Right renal pelvis (tissue), 4 donors: ENCODE measurements at places on chromosomes 7 and 10. TPM values are rescaled to one million over a fixed set of nuclear protein-coding genes. Genes with fewer than 3 reads are reported as not detected.

DNA sequence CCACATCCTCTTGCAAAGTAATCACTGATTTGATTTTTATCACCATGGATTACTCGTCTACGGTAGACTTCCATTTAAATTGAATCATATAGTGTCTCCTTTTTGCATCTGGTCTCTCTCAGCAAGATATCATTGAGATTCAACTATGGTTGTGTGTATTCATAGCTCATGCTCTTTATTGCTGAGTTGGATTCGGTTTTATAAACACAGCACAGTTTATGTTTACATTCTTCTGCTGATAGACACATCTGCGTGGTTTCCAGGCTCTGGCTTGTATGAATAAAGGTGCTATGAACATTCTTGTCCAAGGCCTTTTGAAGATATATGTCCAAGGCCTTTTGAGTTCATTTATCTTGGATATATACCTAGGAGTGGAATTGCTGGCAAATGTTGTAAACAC lies 356.5 kb upstream of the CELF2 start:
- DNase-seq: no peak

- DNase-seq: no peak
Measured at GRCh38 chr7:158299607-158300006, 288.0 kb downstream of the PTPRN2 start.

DNA sequence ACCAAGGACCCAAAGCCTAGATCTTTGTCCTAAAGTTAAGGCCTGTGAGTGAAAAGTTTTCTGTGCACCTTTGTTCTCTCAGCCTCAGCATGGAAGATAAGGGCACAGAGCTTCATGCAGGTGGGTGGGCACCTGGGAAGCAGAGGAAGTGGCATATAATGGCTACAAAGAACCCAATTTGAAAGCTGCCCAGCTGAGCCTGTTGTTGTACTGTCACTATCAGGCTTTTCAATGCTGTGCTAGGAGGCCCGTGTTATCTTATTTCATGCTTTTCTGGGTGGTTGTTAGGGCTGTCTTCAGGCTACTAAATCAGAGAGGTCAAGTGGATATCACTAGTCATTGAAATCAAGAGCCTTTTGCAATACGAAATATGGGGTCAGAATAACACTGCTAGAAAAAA lies 443.8 kb downstream of the SORCS1 start:
- DNase-seq: no peak

DNA sequence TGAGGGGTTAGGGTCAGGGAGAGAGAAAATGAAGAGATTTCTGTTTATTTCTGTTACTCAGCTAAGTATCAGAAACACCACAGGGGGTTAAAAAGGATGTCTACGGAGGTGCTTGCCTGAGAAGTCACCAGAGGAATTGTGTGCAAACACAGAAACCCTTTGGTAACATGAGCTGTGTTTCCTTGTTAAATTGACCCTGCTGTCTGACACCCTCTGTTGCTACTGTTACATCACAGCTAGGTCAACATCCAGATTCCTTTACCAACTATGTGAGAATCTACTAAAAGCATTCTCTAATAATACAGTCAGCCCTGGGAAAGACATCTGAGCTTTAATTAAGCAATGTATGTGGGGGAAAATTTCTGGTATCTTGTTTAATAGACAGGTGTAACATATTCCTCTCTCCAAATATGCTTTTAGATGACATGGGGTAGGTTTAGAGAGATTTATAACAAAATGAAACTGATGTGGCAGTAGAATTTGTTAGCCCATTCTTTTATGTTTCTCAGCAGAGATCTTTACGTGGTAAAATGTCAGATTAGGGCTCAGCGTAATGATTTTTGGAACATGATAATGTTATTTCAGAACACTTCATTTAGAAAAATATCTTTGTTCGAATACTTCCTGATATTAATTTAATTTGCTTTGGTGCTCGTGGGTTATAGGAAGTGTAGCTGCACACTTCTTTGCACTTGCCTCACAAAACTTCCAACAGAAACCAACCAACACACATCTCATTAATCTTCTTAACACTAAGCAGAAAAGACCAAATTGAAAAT lies 168.0 kb upstream of the AHR start:
- peak; percentile 41 for DNase-seq

The OPN4 gene
- not detected for polyA plus RNA-seq

DNA sequence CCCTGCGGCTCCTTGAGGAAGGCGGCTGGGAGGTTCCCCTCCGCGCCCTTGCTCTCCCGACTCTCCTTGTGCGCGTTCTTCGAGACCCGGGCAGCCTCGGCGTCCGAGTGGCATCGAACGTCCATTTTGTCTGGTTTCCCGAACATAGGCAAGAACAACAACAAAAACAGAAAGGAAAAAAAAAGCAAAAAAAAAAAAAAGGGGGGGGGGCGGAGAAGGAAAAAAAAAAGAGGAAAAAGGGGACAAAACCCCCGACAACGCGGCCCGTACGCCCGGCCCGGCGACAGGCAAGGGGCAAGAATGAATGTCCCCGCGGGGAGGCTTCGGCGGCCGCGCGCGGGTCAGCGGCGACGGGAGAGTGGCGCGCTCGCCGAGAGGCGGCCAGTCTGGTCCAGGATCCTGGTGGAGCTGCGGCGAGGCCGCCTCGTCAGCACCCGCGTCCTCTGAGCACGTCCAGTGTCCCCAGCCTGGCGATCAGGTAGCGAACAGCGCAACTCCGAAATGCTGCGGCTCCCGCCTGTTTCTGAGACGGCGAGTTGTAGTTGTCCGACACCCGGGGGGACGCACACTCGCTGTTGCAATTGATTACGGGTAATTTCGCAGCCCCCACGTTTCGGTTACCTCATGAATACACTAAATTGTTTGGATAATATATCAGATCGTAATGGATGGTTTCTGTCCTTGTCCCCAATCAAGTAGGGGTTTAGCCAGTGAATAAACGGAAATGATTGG lies at the start of gene VAX1:
Gene VAX1 (minus strand): TSS at position 360 of the 732 bp plus-strand sequence. CDS start 214 bp downstream, at position 146.
- no peak for DNase-seq

GRCh38 chr10:77978360-77978759 lies 51.0 kb downstream of the POLR3A start:
- no peak for DNase-seq

The TAS2R4 gene
- 1.6 TPM for polyA plus RNA-seq

GRCh38 chr7:159112136-159113011 lies 32.3 kb downstream of the VIPR2 start:
- no peak for DNase-seq

The GPR37 gene
- 1.7 TPM for polyA plus RNA-seq

The STYXL1 gene
- 47.4 TPM for polyA plus RNA-seq

DNA sequence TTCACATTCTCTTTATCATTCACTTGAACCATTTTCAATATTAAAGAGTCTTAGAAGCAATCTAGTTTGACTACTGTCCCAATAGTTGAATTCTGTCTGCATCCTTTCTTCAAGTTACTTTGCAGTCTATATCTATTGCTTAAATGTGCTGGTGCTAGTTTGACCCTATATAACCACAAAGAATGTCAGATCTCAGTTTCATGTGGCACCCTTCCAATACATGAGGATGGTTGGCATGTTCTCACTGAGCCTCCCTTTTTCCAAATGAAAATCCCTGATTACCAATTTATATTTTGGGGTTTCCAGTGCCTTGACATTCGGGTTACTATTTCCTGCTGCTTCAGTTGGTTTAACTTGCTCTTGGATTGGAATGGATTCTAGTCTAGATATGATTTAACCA lies 292.7 kb downstream of the EXOC4 start:
- no peak for DNase-seq

DNA sequence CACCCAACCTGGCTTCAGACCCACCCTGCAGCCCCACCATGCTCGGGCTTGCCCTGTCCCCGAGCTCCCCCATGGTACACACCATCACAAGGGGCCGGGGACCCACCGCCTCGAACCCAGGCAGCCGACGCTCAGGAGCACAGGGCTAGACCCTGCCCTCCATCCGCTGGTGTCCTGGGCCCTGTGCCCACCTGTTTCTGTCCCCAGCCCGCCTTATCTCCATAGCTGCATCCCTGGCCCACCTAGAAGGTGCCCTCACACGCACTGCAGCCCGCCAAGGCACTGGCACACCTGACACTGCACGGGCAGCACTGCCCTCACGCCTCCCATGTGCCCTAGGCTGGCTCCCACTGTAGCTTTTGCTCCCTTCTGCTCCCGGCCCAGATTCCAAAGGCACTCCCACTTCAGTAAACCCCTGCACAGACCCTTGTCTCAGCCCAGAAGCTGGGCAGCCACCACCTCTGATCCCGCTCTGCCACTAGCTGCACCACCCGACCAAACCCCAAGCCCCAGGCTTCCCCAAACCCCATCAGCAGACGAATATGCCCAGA lies 17.1 kb downstream of the YKT6 start:
- DNase-seq: no peak

The TFPI2 gene
- polyA plus RNA-seq: 8.3 TPM

The LRRC27 gene
- 25.0 TPM for polyA plus RNA-seq

The CALCR gene
- 1.5 TPM for polyA plus RNA-seq

- no peak for DNase-seq
Measured at GRCh38 chr7:66163186-66163610, 41.9 kb upstream of the TPST1 start.

DNA sequence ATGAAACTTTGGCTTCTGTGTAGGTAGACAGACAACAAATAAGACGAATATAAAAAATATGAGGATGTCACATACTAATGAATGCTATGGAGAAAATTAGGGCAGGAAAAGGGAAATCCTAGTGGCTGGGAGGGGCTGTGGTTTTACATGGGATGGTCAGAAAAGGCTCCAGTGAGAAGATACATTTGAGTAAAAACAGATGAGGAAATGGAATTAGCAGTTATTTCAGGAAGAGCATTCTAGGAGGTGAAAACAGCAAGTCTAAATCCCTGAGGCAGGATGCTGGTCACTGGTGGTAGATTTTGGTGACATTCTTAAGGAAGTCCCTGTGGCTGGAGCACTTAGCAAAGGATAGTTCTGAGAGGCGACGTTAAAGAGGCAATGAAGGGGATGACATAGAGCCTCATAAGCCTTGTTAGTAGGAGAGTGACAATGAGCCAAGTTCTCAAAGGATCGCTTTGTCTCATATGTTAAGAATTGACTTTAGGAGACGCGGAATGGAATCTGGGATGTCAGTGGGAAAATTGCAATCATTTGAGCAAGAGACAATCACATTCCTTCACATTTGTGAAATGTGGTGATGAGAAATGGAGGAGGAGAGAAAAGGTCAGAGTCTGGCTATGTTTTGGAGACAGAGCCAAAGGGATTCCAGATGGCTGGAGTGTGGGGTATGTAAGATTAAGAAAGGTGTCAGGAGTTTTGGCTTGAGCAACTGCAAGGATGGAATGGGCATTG lies 384.7 kb upstream of the FZD8 start:
- DNase-seq: no peak

DNA sequence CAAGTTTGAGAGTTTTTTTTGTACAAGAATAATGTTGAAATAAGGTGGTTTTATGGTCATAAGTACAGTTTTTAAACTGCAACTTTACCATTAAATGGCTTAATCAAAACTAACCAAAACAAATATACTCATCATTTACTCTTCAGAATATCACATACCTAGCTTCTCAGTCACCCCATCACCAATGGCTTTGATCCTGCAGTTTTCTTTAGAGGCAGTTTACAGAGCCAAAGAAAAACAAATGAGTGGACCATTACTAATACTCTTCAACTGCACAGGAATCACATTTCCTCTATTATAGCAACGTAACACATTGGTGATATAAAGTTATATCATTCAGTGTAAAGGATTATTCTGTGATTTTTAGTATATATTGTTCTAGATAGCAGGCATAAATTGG lies 576.1 kb upstream of the LRRTM3 start:
- no peak for DNase-seq

DNA sequence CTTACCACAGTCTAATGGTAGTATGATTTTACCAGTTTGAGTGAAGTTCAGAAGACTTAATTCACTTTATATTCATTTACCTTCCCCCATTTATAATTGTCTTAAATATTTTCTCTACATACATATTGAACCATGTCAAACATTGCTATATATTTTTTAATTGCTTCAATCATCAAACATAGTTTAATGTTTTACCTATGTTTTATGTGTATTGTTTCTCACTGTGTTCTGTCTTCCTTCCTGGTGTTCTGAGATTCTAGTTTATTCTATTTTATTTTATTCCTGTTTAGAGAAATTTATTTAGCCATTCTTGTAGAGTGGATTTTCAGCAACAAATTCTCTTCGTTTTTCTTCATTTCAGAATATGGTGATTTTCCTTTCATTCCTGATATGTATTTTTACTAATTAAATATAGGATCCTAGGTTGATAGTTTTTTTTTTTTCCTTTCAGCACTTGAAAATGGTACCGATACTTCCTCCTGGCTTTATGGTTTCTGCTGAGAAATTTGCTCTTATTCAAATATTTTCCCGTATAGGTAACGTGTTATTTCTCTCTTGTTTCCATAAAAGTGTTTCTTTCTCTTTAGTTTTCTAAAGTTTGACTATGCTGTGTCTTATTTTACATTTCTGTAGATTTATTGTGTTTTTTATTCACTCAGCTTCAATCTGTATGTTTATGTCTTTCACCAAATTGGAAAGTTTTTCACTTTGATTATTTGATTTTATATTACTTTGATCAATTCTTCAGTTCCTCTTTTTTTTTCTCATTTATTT lies 201.8 kb upstream of the AGR3 start:
- no peak for DNase-seq

DNA sequence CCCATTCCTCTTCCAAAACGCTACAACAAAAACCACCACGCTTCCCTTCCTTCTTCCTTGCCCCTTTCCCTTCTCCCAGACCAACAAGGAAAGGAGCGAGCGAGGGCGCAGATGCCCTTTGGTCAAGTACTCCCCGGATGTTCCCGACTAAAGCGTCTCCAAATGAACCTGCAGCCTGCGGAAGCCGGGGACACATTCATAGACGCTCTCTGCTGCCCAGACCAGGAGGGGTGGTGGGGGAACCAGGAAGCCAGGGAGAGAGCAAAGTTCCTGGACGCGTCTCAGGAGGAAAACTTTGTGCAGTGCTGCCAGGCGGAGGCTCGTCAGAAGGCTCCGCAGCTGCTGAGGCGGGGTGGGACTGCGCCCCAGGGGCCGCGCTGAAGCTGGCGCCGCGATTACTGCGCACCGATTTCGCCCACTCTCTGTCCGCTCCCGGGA lies 754 bp downstream of the SEMA3D start:
- peak; percentile 59 for DNase-seq

DNA sequence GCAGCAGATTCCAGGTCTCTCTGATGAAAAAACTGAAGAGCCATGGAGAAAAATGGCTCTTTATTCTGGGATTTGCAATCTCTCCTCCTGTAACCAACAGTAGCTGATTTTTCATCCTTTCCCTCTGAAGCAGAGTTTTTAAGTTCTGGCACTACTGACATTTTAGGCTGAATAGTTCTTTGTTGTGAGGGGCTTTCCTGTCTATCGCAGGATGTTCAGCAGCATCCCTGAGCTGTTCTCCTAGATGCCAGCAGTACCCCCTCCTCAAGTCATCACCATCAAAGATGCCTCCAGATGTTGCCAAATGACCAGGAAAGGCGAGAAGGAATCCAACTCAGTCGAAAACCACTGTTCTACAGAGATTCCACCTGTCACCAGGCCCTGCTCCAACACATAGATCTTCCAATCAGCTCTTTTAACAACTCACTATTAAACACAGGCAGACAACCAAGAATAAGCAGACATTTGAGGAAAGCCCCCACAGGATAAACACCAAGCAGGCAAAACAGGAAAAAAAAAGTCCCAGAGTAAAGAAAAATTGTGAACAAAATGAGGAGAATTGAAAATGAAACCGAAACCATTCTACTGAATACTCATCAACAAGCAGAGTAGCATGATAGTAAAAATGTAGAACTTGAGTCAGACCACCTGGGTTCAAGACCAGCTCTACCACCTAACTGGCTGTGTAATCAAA lies 124.8 kb downstream of the MPP7 start:
- no peak for DNase-seq

GRCh38 chr7:122137251-122138077 lies 6.6 kb downstream of the AASS start:
- DNase-seq: no peak
